Stimulated activated CD8-positive, alpha-beta memory T cell treated with anti-CD3 and anti-CD28 coated beads, Interleukin-15, amount 100 ng/mL, for 4 hours (primary cell): ENCODE measurements at places on chromosomes 1 and 21.

DNA sequence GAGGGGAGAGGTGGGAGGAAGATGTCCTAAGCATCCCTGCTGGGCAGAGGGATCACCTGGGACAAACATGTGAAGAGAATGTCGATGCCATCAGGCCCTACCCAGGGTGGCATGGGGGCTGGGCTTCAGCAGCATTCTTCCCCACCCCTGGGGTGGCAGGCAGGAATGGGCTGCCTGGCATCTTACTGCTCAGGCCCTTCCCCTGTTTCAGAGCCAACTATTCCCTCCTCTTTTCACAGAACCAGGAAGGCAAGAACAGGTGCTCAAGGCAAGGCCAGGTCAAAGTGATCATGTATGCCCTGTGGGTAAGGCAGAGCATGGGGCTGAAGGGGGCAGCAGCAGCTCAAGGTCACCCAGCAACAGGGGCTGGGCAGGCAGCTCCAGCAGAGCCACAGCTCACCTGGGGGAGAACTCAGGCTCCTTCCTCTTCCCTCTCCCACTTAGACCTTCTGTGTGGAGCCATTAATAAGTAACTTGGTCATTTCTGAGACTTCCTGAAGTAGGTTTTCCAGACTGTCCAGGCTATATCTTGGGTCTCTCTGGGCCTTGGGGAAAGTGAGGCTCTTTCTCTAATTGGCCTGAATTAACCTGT, 56.4 kb downstream of the ELK4 start:
- DNase-seq, result no peak

- no peak for DNase-seq
Observed at GRCh38 chr1:182984621-182985020, 31.7 kb upstream of the SHCBP1L start.

DNA sequence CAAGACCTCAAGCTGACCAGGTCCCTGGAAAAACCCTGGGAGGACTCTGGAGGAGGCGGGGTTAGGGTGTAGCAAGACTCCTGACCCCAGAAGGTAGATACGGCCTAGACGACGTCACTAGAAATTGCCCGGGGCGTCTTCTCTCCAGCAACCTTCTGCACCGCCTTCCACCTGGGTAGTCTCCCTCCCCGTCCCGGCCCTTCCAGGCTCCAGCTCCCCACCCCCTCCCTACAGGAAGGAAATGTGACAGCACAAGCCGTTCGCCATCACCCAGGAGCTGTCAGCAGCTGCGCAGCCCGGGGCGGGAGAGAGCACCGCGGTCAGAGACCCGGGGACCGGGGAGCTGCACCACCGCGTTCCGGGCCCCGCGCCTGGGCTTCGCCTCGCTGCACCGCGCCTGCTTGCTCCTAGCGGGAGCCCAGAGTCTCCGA, 20.0 kb downstream of the SERTAD4 start:
- no peak for DNase-seq

GRCh38 chr1:50419192-50419906, 3.9 kb downstream of the DMRTA2 start:
- no peak for DNase-seq

DNA sequence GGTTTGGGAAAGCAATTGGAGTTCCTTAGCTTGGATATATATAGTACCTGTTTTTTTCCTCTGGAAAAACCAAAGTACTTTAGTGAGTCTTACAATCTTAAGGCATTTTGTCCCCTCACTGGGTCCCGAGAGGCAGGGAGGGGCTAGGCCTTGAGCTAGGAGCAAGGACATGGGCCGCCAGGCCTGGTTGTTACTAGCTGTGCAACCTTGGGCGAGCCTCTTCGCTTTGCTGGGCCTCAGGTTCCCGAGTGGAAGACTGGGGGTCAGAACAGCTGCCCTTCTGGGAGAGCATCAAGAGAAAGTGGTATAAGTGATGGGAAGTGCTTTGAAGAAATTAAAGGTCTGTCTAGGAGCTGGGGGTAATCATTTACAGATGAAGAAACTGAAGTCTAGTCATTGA, 553.2 kb downstream of the KIF26B start:
- no peak for DNase-seq
